ENCODE measurements at places on chromosomes 2 and 18.

GRCh38 chr2:214706986-214707385 is 102.5 kb downstream of the BARD1 start:
- no peak for DNase-seq

DNA sequence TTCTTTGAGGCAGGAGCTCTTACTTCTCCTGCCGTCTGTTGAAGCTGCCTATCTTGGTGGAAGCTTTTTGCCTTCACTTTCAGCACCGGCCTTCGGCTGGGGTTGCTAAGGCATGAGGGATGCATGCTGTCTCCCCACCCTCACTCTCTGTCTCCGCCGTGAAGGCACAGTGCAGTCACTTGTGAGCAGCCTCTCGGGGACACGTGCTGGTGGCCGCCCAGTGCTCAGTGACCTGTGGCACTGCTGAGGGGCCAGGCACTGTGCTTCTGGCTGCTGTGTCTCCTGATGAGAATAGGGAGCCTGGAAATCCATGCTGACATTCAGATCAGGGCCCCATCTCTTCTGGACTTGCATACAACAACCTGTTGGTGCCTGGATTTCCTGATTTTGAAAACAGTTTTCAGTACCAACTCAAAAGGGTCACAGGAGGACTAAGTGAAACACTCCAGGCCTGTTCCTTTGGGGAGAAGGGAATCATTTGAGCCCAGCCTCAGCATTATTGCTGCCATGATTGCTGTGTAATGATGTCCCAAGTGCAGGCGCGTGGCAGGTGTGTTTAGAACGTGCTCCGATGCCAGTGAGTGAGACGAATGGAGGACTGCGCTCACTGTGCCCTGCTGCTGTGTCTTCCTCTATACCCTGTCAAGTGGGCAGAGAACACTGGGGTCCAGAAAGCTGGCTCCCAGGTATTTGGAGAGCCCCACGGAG is 218.1 kb downstream of the SEPTIN10 start:
- no peak for DNase-seq

- no peak for DNase-seq
Measured at GRCh38 chr2:116510117-116510671, 1304.3 kb upstream of the DDX18 start.

DNA sequence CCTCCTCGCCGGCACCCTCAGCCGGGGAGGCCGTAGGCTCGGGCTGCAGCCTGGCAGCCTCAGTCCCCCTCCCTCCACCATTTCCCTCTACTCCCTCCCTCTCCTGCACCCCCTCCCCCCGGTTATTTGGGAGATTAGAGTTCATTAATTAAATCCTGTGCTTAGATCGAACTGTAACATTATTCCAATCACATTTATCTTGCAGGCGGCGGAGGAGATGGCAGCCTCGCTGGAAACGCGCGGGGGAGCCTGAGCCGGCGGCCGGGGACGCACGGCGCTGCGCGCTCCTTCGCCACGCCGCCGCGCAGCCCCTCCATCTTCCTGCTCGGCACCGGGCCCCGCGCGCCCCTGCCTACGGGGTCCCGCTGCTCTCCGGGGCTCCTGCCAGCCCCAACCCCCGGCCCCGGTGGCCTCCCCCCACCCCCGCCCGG is at the start of gene ST8SIA3:
Gene ST8SIA3, plus strand, starts transcription at position 287 of the 431 bp plus-strand sequence. CDS start 290 bp downstream, outside the sequence.
- DNase-seq: no peak

- DNase-seq: no peak
Measured at GRCh38 chr18:3524706-3525105, 74.7 kb downstream of the TGIF1 start.

DNA sequence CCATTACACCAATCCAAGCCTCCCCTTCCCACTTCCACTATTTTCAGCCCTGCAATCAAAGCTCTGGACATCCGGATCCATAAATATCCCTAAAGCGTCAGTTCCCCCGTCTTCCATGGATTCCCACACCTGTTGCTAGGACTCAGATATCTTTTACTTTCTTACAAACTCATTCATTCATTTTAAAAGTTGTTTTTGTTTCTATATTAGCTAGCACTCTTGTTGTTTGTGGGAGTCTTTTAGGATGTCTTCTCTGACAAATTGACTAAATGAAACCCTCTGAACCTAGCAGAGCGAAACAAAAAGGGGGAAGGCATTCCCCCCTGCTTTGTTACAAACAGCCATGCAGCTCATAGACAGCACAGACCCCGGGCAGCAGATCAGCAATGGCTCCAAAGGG is 9.0 kb upstream of the NBAS start:
- no peak for DNase-seq

DNA sequence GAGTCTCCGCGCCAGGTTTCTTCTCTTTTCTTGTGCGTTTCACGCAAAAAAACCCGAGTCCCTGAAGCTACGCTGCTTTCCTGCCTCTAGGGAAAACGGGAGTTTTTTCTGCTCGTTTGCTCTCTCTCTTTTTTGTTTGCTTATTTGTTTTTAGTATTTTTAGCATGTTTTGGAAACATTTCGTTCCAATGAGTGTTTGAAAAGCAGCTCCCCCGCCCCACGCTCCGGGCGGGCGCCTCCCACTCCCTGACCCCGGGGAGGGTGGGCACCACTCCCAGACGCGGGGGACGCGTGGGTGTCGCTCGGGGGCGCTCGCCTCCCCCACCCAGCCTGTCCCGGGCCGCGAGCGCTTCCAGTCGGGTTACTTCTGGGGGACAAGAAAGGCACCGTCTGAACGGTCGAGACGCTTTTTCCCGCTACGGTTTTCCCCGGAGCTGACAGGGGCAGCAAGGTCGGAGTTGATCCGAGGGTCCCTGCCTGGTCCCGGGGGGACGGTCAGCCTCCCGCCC is 446 bp upstream of the EFHD1 start:
- DNase-seq: no peak

GRCh38 chr2:108304975-108305374 is 16.3 kb downstream of the SULT1C2 start:
- no peak for DNase-seq

DNA sequence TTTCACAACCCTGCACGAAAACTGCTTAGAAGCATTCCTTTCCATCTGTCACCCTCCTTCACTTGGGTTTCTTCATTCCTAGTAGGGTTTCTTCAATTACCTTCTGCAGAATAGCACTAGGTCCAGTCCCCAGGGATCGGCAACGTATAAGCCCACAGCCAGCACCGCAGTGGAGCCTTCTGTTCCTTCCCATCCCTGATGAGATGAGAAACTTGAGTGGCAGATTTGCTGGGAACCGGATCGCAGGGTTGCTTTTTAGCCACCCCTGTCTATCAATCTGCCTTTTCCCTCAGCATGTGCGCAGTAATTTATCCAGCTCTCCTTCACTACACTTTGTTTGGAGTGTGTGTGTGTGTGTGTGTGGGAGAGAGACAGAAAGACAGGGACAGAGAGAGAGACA is 94.2 kb downstream of the CD8B2 start:
- DNase-seq: no peak

- no peak for DNase-seq
Measured at GRCh38 chr2:229380101-229380625, 109.1 kb upstream of the PID1 start.

- no peak for DNase-seq
Measured at GRCh38 chr2:31859959-31860358, 150.8 kb downstream of the MEMO1 start.

DNA sequence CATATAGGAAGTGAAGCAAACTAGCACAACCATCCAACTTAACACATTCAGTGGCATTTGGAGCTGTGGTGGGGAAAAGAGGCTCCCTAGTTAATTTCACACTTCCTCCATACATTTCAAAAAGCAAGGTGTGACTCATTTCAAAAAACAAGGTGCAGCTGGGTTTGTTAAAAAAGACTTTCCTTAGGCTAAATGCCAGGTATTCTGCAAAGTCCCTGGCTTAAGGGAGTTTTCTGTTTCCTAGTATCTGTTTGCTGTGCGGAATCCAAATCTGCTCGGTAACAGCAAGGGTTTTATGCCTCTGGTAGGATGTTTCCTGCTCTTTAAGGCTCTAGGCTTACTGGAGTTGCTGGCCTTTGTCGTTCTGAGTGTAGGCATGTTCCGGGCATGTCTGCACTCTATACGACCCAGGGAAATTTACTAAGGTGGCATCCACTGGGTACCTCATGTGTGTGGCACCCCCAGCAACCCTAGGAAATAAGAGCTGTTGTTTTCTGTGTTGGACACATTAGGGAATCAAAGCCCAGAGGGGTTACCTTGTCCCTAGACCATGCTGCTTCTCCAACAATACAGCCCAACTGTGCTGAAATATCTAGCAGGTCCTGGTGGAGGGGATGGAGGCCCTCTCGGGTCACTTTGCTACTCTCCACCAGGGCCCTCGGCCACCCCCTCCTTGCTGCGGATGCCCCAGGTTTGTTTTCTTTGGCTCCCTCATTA is 634 bp upstream of the MSGN1 start:
- no peak for DNase-seq

GRCh38 chr2:110805894-110806452 is 73.6 kb downstream of the ACOXL start:
- DNase-seq: no peak

DNA sequence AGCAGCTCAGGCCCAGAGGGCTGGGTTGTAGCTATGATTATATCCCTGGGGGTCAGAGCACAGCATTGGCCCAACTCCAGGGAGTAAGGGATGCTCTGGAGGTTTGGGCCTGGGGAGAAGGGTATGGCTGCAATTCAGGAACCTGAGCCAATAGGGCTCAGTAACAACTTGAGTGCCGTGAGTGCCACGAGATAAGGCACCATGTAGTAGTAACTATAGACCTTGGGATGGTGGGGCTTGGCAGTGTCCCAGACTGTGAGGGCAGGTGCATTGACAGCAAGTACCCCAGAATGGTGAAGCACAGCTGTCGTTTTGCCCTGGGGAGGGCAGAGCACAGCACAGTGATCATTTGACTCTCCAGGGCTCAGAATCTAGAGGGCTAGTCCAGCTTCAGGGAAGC is 45.1 kb upstream of the ZNF396 start:
- no peak for DNase-seq

- no peak for DNase-seq
Measured at GRCh38 chr2:218366621-218367414, 10.2 kb downstream of the CATIP start.

DNA sequence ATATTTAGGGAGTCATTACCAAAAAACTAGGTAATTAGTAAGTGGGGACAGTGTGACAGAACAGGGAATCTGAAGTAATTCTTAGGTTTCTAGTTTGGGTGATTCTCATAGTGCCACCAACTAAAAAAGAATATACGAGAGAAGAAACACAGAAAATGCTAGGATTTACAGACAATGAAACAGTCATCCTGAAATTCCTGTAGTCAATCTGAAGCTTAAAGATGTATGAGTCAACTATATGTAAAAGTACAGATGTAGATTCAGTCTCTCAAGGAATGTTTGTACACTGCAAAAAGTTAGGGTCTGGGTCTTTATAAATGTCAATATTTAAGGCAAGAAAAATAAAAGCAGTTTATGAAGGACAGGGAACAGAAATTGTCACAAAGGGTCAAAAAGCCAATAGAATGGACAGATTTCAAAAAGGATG is 107.0 kb downstream of the STRN start:
- no peak for DNase-seq

- DNase-seq: no peak
Measured at GRCh38 chr2:29755829-29756228, 165.6 kb downstream of the ALK start.

GRCh38 chr2:207308519-207309224 is 142.9 kb upstream of the KLF7 start:
- no peak for DNase-seq

- no peak for DNase-seq
Measured at GRCh38 chr2:96236882-96237281, 28.3 kb upstream of the STARD7 start.

DNA sequence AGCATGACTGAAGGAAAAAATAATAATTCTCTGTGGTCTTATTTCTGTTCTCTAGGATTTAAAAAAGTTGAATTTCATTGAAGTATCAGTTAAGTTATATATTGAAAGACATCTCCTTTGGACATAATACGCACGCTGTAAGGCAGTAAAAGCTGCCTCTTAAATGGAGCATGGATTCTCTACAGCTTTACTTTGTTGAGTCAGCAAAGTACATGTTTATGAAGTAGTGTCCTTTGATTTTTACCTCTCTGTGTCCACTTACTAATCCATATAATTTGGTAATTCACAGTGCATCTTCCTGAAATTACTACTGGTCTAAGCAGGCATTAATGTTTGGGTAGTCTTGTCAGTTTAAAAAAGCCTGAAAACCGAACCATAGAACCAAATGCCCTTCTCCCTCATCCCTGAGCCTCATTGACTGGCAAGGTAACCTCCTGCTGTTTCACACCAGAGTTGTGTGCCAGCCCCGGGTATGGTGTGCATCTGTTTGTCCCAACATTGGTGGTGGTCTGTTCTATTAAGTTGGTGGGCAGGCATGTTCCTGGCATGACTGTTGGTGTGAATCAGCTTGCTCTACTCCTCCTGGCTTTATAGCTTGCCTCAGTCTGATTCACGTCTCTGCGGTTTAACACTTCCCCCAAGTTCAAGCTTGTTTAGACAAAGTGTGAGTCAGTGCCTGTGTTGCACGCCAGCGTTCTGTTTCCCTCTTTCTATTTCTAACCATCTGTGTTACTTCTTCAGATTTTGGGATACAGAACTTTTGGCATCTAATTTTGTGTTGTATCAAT is 71.0 kb upstream of the ITM2C start:
- DNase-seq: peak; percentile 98

GRCh38 chr2:186683341-186683740 is 10.5 kb upstream of the FAM171B start:
- DNase-seq: no peak

GRCh38 chr2:3108105-3108504 is 269.5 kb downstream of the EIPR1 start:
- DNase-seq: no peak

DNA sequence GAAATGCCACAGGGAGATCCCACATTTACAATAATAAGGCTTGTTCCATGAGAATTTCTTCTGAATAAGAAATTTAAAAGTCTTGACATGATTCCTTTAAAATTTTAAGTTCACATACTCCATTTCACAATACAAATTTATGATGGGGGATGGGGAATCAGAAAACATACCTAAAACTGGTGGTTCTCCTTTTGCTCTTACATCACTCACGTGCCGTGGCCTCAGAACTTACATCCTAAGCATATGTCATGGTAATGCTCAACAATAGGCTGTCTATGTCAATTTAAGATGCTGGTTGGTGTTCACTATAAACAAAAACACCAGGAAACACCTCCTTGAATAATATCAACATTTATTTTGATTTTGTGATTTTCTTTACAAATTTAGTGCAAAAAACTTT is 12.8 kb downstream of the UPP2 start:
- no peak for DNase-seq

GRCh38 chr18:22673182-22673862 is 255.6 kb upstream of the CTAGE1 start:
- DNase-seq: no peak

DNA sequence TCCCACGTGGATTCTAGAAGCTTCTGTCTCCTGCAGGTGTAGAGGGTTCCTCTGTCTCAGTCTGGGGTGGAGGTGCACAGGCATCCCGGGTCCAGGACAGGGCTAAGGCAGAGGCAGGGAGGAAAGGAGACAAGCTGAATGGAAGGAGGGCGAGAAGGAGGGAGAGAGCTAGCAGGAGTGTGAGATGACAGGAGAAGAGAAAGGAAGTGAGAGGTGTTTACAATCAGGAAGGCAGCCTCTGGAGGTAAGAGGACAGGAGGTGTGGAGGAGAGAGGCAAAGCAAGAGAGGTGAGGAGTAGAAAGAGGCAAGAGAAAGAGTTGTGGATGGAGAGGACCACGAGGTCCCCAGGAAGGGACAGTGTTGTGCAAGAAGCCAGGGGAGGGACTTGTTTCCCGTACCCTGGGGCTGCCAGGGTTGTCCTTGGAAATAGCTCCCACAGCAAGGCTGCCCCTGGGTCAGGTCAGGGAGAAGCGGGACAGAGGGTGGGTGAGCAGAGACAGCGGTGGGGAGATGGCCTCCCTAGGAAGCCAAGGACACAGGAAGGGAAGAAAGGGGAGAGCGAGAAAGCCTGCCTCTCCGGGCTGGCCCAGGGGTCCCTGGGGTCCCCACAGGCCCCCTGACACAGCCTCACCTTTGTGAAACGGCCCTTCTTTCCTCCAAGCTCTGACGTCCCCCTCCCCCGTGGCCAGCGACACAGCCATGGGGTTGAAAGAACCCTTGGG is 136.9 kb downstream of the CYP26B1 start:
- DNase-seq: no peak
